ENCODE measurements at places on chromosomes 12 and 14. TPM values are rescaled to one million over a fixed set of nuclear protein-coding genes. Genes with fewer than 3 reads are reported as not detected.

GRCh38 chr14:94392510-94392935 lies 4.1 kb upstream of the SERPINA1 start:
- DNase-seq, result no peak

DNA sequence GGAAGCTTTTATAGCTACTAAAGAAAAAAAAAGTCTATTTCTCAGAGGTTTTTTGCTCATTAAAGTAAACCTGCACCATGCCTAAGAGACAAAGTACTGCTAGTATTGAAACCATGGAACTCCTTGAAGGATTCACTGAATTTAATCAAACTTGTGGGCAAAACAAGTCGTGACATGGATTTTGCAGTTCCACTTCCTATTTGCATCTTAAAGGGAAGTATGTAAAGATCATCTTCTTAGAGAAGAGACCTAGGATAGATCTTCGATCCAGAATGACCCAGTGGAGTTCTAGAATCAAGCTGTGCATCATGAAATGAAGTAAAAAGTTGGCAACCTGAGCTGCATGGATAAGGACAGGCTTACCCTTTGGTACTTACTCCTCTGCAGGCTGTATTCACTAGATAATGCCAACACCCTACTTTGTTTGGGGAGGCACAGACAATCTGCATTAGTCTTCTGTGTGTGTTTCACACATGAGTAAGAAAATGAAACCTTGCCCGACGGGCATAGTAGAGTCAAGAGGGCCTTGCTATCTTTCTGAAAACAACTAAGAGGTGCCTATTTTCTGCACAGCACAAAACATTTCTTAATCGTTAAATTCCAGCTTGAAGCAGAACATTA lies 1.9 kb downstream of the GNG2 start:
- DNase-seq, result no peak

- DNase-seq, result no peak
Observed at GRCh38 chr12:130761537-130762318, 45.6 kb upstream of the RIMBP2 start.

DNA sequence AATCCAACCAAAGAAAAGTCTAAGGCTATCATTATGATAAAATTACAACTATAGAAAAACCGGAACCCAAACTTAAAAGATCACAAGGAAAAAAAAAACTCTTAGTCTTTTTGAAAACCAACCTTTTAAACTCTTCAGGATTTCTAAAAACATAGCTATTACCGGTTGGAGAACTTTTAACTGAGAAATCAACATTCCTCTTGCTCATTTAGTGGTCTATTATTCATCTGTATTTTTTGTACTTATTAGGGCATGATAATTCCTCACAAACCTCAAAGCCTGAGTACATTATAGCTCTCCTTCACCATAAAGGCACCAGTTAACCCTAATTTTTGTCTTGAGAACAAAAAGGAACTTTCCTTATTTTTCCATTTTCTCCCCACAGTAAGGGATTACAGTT lies 10.4 kb downstream of the LUM start:
- no peak for DNase-seq

GRCh38 chr12:114935658-114936057 lies 251.7 kb upstream of the TBX3 start:
- DNase-seq, result no peak

GRCh38 chr12:131101703-131102492 lies 148.2 kb downstream of the ADGRD1 start:
- peak; percentile 44 for DNase-seq

- no peak for DNase-seq
Observed at GRCh38 chr12:7099290-7099996, 7.2 kb upstream of the C1R start.

Gene TPPP2
- not detected for total RNA-seq

DNA sequence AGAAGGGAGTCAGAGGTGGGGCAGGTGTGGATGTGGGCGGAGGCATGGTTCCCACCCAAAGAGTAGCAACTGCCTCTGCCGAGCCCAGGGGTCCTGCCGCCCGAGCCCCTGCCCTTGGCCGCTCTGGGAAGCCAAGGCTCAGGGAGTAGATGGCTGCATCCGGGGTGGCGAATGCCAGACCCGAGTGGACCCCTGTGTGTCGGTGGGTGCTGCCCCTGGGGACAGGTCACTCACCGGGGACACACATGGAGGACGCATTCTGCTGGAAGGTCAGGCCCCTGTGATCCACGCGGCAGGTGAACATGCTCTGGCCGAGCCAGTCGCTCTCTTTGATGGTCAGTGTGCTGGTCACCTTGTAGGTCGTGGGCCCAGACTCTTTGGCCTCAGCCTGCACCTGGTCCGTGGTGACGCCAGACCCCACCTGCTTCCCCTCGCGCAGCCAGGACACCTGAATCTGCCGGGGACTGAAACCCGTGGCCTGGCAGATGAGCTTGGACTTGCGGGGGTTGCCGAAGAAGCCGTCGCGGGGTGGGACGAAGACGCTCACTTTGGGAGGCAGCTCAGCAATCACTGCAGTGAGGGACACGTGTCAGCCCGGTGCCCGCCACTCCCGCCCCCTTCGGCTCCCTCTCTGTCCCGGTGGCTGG lies 329.0 kb downstream of the TMEM121 start:
- DNase-seq, result peak; percentile 64

DNA sequence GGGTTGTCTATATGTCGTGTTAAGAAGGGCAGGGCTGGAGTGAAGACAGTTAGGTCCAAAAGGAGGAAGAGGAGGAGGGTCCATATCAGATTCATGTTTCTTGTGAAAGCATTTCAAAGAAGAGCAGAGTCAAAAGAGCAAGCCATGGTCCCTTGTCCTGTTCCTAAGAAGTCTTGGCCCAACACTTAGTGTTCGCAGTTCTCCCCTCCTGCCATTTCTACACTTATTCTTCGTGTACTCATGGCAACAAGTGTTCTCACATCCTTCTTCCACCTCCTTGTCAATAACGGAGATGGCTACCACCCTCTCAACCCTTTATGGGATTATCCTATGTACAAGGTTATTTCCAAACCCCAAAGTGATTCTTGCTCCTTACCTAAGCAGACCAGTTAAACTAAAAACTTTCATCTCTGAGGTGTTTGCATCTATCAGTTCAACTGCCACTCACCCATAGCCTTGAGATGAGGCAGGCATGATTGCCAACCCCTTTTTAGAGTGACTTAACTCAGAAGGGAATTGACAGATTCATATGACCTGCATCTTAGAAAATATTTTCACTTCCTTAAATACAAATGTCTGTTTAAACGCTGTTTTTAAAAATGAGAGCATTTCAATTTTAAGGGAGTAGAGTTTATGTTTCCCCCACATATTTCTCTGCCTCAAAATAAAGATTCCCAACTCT lies 19.8 kb upstream of the RNASE2 start:
- no peak for DNase-seq

- DNase-seq, result no peak
Observed at GRCh38 chr12:89392391-89392790, 40.1 kb upstream of the DUSP6 start.

Gene PLEKHD1
- 0.48 TPM for total RNA-seq

- DNase-seq, result no peak
Observed at GRCh38 chr14:61508526-61508925, 186.8 kb upstream of the HIF1A start.

Gene TAS2R13
- total RNA-seq, result 1.3 TPM

DNA sequence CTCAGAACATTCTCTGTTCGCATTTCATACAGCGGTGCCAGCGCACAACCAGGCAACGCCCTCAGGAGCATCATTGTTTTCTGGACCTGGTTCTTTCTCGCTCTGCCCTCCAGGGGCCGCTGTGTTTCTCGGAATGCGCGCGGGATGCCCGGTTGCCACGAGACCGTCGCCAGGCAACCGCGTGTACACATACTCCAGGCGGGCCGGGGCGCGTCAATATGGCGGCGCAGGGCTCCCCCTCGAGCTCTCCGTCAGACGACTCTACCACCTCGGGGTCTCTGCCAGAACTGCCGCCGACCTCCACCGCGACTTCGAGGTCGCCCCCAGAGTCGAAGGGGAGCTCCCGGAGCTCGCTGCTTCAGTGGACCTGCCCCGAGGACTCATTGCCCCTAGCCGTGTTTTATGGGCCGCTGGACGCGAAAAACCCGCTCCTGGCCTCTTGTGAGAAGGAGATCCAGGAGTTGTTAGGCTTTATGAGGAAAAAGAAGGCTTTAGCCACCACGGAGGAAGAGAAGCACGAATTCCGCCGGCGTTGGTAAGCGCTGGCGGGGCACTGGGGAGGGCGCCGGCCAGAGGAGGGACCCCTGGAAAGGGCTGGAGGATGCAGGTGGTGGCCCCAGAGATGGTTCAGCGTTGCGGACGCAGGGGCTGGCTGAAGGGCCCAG lies at the start of gene CFAP54:
CFAP54 (plus strand) TSS at position 186 of the 665 bp plus-strand sequence; CDS start at position 219, 33 bp downstream.
- DNase-seq, result peak; percentile 95

- DNase-seq, result no peak
Observed at GRCh38 chr12:45093051-45093450, 42.2 kb upstream of the DBX2 start.

GRCh38 chr14:38065106-38065762 lies 142.5 kb upstream of the SSTR1 start:
- no peak for DNase-seq

DNA sequence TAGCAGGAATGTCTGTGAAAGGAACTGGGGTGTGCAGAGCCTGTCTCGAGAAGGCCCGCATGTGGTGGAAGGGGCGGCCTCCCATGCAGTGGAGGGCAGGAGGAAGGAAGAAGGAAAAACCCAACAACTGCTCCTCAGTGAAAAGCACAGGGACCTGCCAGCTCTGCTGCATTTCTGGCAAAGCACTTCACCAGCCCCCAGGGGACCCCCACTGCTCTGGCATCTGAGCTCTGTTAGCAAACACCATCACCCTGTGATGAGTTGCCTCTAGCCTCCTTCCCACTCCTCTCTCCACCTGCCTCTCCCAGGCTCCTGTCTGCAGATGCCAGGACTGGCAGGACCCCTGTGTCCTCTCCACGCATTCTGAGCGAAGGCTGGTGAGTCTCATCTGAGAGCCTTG lies 69.0 kb upstream of the DDX11 start:
- no peak for DNase-seq

Gene DPY19L2
- 25.0 TPM for total RNA-seq

GRCh38 chr12:65803251-65803650 lies 21.0 kb upstream of the HMGA2 start:
- no peak for DNase-seq

Gene SYNDIG1L
- total RNA-seq, result 0.71 TPM

Gene KRT79
- total RNA-seq, result not detected

Gene HDAC7
- total RNA-seq, result 76.1 TPM

DNA sequence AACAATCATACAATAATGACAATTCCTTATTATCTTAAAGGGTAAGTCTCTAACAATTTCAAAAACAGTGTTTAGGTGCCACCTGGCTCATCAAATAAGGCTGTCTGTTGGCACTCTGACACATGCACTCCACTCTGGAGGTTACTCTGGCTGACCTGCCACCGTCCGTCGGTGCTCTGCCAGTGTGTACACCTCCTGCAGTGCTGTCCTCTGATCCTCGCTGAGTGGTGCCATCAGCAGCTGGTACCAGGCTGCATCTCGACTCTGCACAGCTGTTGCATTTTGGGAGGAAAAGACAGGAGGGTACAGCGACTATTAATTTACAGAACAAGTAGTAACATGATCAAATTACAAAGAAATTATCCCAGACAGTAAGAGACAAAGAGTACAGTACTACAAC lies 63.9 kb downstream of the IPO8 start:
- DNase-seq, result no peak

DNA sequence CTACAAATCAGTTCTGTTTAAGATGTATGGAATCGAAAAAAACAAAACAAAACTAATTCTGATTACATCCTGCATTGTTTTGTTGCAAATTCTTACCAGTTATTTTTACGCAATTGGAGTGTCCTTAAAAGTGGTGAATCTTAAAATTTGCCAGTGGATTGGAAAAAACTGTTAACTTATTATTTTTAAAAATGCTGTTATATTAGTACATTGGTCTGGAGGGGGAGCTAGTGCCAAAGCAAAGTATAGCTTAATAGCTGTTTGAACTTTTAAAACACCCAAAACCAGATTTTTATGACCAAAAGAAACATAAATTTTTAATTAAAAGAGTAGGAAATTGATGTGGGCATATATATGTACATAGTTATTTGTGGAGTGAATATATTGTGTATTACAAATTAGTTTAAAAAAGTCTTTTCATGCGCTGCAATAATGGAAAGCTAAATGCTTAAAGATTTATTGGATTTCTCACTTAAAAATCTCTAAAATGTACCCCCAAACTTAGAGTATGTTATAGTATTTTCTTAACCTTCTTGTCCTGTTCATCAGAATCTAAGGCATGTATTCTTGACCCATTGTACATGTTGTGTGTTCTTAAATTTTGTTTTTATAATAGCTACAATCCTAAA lies 2.5 kb downstream of the FUT8 start:
- no peak for DNase-seq

Gene KRT7
- 125 TPM for total RNA-seq

DNA sequence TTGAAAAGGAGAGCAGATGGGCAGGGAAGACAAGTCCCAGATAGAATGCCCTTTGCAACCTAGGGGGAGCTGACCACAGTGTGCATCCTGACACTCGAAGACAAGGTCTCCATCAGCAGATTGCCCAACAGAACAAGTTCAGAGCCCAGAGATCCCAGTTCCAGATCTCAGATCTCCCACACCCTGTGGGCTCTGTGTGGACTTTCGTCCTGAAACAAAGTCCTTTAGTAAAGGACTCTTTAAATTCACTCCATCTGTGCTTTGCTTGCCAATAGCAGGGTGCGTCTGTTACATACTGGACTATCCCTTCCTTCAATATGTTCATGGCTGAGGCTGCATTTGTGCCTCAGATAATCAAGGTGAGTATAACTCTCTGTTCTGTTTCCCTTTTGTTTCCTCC lies 8.7 kb upstream of the C1RL start:
- DNase-seq, result no peak

GRCh38 chr12:62673028-62673815 lies 206.6 kb downstream of the MON2 start:
- no peak for DNase-seq

Gene NDUFB1
- total RNA-seq, result 129 TPM

GRCh38 chr12:87405918-87406317 lies 623.3 kb downstream of the C12orf50 start:
- no peak for DNase-seq

DNA sequence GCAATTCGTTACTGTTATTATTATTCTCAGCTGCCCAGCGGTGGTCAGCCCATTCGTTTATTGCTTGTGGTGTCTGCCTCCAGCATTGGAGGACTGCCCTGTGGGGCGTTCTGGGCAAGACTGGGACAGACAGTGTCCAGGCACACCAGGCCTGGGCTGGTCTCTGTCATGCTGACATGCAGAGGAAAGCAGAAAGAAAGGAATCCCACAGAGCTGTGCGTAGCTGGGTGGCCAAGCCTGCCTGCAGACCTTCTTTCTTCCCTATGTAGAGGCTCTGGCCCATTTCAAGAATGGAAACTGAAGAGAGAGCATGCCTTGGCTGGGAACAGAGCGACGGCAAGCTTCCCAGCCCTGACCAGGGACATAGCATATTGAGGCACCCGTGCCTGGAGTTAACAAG lies 525.3 kb upstream of the TBX3 start:
- DNase-seq, result no peak
